ENCODE measurements at places on chromosomes 3 and 15.

- DNase-seq = no peak
Observed at GRCh38 chr3:100402891-100403290, 1.6 kb downstream of the LNP1 start.

GRCh38 chr3:179265092-179265491 is 14.2 kb upstream of the KCNMB3 start:
- no peak for DNase-seq

DNA sequence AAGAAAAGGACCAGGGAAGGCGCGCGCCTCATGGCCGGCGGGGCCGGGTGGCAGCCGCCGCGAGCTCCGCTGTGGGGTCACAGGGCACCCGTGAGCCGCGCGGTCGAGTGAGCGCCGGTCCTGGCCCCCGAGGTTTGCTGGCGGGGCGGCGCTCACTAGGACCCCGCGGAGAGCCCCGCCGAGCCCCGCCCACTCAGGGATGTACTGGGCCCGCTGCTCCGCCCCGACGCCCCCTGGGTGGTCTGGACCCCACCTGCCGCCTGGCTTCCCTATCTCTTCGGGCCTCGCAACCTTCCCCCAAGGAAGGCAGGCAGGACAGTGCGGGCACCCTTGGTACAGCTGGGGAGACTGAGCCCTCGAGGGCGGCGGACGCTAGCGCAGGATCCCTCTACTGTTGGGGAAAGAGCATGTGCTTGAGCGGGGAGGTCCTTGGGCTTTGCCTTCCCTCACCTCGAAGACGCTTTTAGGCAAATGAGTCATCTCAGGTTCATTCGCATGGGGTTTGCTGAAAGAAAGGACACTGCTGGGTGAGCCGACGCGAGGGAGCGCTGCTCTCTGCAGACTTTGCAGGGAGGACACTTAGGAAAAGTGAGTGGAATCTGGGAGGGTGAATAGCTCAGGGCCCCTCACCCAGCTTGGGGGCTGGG is at the start of gene CHRNB4:
Gene CHRNB4 (minus strand): TSS at position 109 of the 647 bp plus-strand sequence. CDS start 77 bp downstream, at position 32.
- no peak for DNase-seq

GRCh38 chr3:129417326-129417725 is 11.1 kb downstream of the EFCAB12 start:
- no peak for DNase-seq

GRCh38 chr3:136932978-136933772 is 24.6 kb upstream of the IL20RB start:
- no peak for DNase-seq

Measured in stimulated activated CD4-positive, alpha-beta T cell treated with anti-CD3 and anti-CD28 coated beads, TNF-alpha, amount 100 ng/mL, for 4 hours (primary cell).